ENCODE measurements at places on chromosomes 5 and 9.

GRCh38 chr5:124337996-124338395, 408.4 kb downstream of the ZNF608 start:
- no peak for DNase-seq

GRCh38 chr5:86869268-86869667, 251.5 kb downstream of the COX7C start:
- no peak for DNase-seq

GRCh38 chr5:78974011-78974410, 11.1 kb downstream of the ARSB start:
- DNase-seq = no peak

GRCh38 chr9:113844466-113844865, 31.6 kb upstream of the ZNF618 start:
- DNase-seq = no peak

DNA sequence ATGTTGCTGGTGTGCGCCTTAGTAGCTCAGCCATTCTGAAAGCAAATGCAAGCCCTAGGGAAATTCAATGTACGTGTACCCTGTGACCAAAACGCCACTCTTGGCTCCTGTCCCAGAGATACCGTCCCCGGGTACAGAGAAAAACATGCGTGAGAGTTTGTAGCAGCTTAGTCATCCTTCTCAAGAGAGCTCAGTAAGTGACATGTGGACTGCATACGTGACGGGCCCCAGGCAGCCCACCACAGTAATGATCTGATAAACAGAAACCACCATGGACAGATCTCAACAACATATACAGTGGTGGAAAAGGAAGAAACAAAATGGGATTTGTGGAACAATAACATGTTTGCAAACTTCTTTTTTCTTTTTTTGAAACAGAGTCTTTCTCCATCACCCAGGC, 45.1 kb downstream of the S1PR3 start:
- DNase-seq = no peak

- no peak for DNase-seq
Measured at GRCh38 chr5:141851195-141851874, 26.9 kb downstream of the PCDH1 start.

GRCh38 chr5:123429993-123430392, 6.8 kb upstream of the CEP120 start:
- DNase-seq = no peak

DNA sequence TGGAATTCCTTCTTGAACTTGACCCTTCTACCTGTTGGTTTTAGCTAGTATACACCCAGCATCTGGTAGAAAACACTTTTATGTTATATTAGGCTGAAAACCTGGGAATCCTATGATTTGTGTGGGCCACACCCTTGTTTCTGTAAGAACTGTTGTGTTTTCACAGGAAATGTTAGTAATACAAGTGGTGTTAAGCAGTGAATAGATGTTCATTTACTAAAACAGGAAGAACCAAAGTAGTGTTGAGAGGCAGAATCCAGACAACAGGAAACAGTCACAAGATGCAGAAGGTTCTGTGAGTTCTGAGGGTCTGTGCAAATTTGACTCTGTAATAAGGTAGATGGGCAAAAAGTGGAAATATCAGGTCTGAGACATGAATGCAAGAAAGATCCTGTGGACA, 73.0 kb upstream of the RAI14 start:
- DNase-seq = no peak

GRCh38 chr5:120919017-120919416, 454.9 kb downstream of the PRR16 start:
- no peak for DNase-seq

DNA sequence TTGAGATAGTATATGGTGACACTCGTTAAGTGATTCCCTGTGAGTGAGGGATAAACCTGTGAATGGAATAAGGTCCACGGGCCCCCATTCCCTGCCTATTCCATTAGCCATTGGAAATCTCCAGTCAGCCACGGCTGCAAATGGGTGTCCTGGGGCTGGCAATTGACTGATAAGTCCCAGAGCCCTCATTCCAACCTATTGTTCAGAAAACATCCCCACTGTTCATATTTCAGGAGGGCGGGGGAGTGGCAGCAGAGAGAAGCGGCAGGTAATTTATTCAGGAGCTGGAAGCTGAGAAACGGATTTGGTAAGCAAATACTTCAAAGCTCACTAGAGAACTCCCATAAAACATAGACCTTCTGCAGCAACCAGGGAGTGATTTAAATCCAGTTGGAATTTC, 42.0 kb downstream of the TMEM174 start:
- no peak for DNase-seq

- no peak for DNase-seq
Measured at GRCh38 chr9:91700475-91700874, 249.6 kb downstream of the ROR2 start.

- DNase-seq = no peak
Measured at GRCh38 chr9:28650327-28650726, 1077.0 kb upstream of the C9orf72 start.

Measured in activated T-helper 9 cell treated with anti-CD3 and anti-CD28 coated beads, Interleukin-2, amount 50 U/mL, for 16 hours (primary cell).